MCF 10A (cell line): ENCODE measurements at places on chromosomes 3 and 15.

DNA sequence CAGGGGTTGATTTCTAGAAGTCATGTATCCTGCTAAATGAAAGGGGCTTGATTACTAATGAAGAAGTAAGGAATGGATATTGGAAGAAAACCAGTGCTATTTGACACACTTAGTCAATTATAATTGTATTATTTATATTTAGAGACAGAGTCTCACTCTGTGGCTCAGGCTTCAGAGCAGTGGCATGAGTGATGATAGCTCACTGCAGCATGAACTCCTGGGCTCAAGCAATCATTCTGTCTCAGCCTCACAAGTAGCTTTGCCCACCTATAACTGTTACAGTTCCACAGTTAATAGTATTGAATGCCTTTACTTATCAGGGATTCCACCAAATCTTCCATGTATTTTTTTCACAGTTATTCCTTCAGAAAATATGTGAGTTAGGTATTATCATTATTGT is 432.0 kb upstream of the TGFBR2 start:
- DNase-seq, result no peak
- no peak overlapping the region for H3K27ac ChIP-seq
- no peaks in the 10 kb centered on the region for H3K27me3 ChIP-seq
- H3K36me3 ChIP-seq, result no peaks in the 10 kb centered on the region
- no peak overlapping the region for H3K4me3 ChIP-seq

GRCh38 chr3:37813403-37813802 is 48.3 kb upstream of the CTDSPL start:
- H3K27ac ChIP-seq, result no peak overlapping the region
- H3K36me3 ChIP-seq, result no peaks in the 10 kb centered on the region
- H3K4me3 ChIP-seq, result no peak overlapping the region
- H3K4me1 ChIP-seq, result no peaks in the 10 kb centered on the region
- H3K27me3 ChIP-seq, result no peaks in the 10 kb centered on the region

DNA sequence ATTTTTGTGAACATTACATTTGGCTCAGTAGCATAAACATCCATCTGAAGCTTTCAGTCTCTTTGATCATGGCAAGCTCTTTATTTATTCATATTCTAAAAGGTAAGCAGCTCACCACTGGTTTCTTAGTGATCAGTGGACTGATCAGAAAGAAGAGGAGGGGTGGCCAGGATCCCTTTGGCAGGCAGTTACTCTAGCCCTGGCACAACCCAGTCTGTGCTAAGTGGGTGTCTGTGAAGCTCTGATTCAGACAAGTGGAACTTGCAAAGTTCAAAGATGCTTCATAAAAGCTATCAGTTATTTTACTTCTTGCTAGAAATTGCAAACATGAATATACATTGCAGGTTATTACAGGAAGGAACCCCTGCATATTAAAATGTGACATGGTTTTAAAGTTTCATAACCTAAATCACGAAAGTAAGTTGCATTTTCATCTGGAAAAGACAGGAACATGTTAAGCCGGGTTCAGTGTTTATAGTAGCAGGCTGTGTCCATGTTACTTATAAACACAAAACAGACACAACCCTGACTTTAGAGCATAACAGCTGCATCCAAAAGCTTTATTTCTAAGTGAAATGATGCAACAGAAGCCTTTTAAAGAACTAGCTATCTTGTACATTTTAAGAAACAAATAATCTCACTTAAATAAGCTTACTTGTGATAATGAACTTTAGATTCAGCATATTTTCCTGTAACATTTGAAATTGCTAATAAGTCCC is 785.3 kb downstream of the MCTP2 start:
- no peak for DNase-seq
- peaks cover 11% of the 10 kb centered on the region for H3K4me1 ChIP-seq
- no peak overlapping the region for H3K27ac ChIP-seq
- H3K36me3 ChIP-seq, result no peaks in the 10 kb centered on the region

DNA sequence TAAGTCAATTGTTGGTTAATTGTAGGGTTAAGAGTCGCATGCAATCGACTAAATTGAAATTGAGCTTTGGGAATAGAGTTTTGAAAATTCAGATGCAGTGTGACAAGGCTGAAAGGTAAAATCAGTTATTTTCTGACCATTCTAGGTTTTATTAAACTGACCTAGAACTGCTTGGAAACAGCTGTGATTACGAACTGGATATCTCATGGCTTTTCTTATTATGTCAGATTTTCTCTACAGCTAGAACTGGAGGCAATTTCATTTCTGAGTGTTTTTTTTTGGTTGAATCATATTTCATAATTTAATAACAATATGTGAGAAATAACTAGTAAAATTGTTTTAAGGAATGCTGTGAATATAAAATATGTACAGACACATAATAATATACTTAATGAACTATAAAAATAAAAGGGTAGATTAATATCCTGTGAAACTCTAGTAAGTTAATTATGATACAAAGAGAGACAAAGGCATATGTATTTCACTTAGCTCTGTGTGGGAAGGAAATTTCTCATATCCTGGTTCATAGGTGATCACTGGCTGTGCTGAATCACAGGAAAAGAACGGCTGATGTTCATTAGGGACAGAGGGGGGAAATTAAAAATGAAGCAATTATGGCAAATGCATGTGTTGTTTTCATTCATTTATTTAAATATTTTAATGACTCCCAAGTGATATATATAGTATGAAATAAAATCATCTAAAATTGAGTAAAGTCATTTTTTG is 403.2 kb downstream of the ZIC1 start:
- no peak overlapping the region for H3K4me3 ChIP-seq
- no peak overlapping the region for H3K27ac ChIP-seq
- H3K36me3 ChIP-seq, result no peaks in the 10 kb centered on the region
- no peaks in the 10 kb centered on the region for H3K4me1 ChIP-seq
- DNase-seq, result no peak
- peaks cover 32% of the 10 kb centered on the region for H3K27me3 ChIP-seq

- DNase-seq, result no peak
- no peak overlapping the region for H3K4me3 ChIP-seq
- peak overlapping the region; percentile 61 for H3K27ac ChIP-seq
Measured at GRCh38 chr3:137065381-137065780, 107.6 kb downstream of the IL20RB start.

DNA sequence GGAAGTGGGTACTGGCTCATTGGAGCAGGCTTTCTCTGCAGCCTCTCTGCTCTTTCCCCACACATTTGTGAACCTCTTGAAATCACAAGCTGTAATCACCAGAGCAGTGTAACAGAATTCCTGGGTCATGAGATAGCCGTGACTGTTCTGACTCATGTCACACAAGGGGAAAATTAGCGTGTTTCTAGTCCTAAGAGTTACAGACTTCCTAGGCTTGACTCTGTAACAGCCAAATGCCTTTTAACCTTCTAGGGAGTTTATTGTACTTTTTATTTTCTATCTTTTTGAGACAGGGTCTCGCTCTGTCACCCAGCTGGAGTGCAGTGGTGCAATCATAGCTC is 54.7 kb upstream of the TRAK1 start:
- H3K4me3 ChIP-seq, result no peak overlapping the region
- peak overlapping the region; percentile 70 for H3K27ac ChIP-seq

DNA sequence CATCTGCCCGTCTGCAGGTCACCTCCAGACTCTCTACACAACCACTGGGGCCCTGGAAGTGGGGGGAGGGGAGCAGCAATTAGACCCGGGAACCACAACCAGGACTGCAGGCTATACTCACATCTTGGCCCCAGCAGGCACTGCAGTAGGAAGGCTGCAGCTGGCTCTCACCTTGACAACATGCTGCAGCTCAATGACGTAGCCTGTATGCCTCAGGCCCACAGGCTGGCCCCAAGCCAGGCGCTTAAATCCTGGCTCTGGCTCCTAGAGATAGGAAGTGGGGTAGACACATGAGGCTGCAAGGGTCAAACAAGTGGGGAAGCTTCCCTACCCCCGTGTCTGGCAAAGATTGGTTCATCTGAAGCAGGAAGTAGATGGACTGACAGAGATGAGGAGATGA is 4.6 kb upstream of the QRICH1 start:
- peaks cover 70% of the 10 kb centered on the region for H3K36me3 ChIP-seq
- DNase-seq, result peak; percentile 36
- H3K27me3 ChIP-seq, result no peaks in the 10 kb centered on the region
- no peak overlapping the region for H3K4me3 ChIP-seq

DNA sequence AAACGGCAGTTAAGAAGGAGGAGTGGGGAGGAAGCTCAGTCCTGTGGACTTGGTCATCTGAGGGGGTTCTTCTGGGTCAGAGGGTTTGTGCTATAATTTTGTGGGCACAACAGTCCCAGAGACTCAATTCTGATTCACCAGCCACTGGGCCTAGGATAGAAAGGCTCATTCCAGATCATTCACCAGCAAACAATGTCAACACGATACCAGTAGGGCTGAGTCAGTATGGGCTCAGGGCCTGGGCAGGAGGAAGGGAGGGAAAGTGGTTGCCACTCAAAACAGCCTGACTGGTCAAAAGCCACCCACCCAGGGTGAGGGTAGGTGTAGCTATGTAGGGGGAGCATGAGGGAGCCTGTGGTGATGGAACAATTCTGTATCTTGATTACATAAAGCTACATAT is 86.9 kb upstream of the MEX3B start:
- DNase-seq, result peak; percentile 50
- H3K4me1 ChIP-seq, result peaks cover 19% of the 10 kb centered on the region
- peaks cover 43% of the 10 kb centered on the region for H3K36me3 ChIP-seq
- H3K4me3 ChIP-seq, result no peak overlapping the region
- peak overlapping the region; percentile 43 for H3K27ac ChIP-seq
